ENCODE measurements at places on chromosomes 2 and 18. TPM values are rescaled to one million over a fixed set of nuclear protein-coding genes. Genes with fewer than 3 reads are reported as not detected.

The ANKRD30B gene
- total RNA-seq, result not detected

The EFR3B gene
- total RNA-seq, result 0.08 TPM

The ZBTB7C gene
- not detected for total RNA-seq

The CFAP65 gene
- total RNA-seq, result not detected

The TUBA3E gene
- not detected for total RNA-seq

The SCG2 gene
- not detected for total RNA-seq

The SPDYA gene
- total RNA-seq, result 12.4 TPM

The MROH2A gene
- total RNA-seq, result not detected

The IER3IP1 gene
- 2.8 TPM for total RNA-seq

The ERMN gene
- total RNA-seq, result 20.7 TPM

The IL1B gene
- 0.81 TPM for total RNA-seq

The ZNF521 gene
- not detected for total RNA-seq

The FLACC1 gene
- 3.8 TPM for total RNA-seq

The EMX1 gene
- total RNA-seq, result not detected

The AMER3 gene
- not detected for total RNA-seq

The IFIH1 gene
- 32.5 TPM for total RNA-seq

The ASB18 gene
- total RNA-seq, result not detected

The SPEG gene
- 21.8 TPM for total RNA-seq
